ENCODE measurements at places on chromosomes 3 and 15. TPM values are rescaled to one million over a fixed set of nuclear protein-coding genes. Genes with fewer than 3 reads are reported as not detected.

GRCh38 chr3:58241306-58242044 lies 3.9 kb downstream of the ABHD6 start:
- DNase-seq: no peak

DNA sequence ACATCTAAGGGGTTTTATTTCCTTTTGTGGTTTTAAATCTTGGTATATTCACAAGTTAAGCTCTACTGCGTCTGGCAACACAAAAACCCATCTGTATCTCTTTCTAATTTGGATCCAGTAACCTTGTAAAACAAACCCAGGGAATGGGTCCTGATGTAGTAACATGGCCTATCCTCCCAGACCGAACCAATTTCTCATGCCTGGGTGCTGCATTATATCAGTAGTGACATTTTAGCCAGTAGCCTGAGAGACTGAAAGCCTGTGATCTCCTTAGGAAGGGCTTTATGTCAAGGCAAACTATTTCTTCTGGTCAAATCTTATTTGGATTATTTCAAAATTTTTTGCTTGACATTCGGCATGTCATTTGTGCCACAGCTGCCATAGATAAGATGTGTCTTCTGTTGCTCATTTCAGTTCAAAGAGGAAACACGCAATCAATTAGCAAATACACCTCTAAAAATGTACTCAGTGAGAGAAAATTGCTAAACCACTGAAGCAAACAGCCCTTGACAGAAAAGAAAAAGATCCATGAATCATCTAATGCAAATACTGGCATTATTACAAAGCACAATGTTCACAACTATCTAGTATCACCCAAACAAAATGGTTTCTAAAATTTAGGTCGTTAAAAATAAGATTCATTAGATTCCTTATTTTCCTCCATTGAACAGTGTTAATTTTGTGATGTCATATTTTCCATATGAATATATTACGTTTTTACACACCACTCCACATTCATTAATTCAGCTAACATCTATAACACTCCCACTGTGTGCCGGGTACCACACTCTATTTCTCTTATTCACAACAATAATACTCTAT lies 4.0 kb downstream of the NPTN start:
- DNase-seq: no peak

Gene AKAP13
- total RNA-seq: 228 TPM

Gene UBE2E2
- total RNA-seq: 30.3 TPM

DNA sequence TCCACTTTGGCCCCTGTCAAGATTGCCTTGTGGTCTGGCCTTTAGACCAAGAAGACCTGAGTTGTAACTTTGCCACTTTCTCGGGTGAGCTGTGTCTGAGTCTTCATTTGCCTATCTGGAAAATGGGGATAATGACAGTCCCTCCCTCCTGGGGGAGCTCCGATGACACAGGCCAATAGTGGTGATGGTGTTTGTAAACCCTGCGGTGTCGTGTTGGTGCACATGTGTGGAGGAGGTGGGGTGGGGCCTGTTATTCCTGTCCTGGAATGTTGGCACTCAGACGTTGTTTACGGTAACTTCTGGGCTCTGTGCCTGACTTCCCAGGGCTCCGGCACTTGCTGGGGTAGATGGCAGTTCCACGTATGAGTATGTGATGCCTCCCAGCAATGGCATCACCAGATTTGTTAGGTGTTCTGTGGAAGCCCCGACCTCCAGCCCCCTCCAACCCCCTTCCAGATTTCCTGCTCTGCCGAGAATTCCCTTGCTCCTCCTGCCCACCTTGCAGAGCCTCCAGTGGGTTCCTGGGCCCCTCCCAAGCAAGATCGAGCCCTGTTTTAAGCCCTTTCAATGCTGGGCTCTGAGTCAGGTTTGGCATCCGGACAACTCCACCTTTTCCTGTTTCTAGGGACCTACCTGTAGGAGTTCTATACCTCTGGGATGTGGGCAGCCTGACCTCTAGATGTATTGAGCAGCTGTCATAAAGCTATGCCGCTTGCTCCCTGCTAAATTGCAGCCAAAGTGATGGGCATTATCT lies 31.4 kb downstream of the HRH1 start:
- peak; percentile 74 for DNase-seq

GRCh38 chr15:66862940-66863335 lies 160.9 kb downstream of the SMAD6 start:
- DNase-seq: peak; percentile 50

GRCh38 chr3:27723815-27724458 lies 1.8 kb upstream of the EOMES start:
- no peak for DNase-seq

DNA sequence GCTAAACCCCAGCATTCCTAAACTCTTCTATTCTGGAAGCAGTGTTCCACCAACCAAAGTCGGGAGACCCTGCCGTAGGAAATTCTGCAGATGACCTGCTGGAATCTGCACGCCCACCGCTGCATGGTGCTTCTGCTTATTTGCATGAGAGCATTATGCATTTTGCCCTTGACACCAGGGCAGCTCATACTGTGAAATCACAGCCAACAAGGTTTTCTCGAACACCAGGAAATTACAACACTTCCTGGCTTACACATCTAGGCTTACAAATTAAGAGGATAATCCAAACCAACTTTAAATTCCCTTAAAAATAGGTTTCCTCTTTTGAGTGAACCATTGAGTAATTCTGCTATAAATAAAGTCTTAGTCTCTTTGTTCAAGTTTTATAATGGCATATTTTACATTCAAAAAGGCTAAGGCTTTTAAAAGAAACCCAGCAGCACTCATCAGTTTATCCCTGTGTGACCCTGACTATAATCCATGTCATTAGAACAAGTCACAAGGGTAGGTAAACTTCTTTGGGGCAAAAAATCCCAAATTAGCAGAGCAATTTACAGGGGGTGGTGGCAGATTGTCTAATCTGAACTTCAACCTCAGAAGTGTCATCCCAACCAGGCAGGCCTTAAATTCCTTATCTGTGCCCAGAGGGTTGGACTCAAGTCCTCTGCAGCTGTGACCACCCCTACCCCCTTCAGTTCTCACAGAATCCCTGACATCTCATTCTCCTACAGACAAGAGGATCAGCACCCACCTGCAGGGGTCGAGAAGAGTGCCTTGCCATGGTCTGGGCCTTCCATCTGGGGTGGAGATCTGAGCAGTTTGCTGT lies 33.5 kb upstream of the RBP1 start:
- DNase-seq: no peak

Gene SUMF1
- total RNA-seq: 63.5 TPM
